ENCODE measurements at places on chromosomes 2 and 18.

- no peak for DNase-seq
These were observed 49.5 kb upstream of the BCL11A start for GRCh38 chr2:60602828-60603532.

DNA sequence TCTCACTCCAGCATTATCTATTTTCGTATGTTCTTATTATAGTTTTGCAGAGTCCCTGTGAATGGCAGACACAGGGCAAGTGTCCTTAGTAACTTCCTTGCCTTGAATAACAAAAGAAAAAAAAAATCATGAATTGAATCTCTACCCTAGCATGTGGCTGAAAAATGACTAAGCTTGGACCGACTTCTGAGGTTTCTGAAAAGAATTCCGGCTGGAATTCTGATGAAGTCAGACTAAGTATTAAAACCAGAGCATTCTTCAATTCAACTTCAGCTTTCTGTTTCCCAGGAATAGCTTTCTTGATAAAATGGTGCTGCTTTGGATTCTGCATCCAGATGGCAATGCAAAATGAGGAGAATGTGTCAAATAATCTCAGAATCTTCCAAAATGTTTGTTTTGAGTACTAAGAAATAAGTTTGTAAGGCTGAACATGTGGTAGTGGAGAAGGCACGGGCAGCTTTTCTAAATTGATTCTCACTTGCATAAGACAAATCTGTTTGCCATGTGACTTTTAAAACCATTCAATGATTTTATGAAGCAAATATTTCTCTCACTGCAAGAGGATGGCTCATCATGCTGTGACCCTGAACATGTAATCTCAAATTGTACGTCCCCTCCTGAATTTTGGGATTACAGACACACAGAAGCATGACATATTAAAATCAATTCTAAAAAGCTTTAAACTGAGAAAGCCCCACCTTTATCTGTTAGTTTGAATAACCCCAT lies 1462.8 kb upstream of the LRRTM1 start:
- DNase-seq = peak; percentile 1

DNA sequence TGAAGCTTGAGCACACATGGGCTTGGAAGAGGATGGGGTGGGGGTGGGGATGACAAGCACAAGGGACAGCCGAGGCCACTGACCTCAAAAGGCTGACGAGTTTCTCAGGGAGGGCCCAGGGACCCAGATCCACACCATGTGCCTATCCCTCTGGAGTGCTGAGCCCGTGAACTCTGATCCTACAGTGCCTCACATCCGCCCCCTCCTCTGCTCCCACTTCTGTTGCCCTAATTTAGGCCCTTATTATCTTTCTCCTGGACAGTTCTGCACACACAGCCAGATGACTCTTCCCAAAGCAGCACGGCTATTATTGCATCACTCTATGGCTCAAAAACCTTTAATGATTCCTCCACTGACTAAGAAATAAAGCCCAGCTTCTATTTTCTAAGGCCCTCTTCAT lies 24.8 kb downstream of the CYRIA start:
- DNase-seq = no peak

GRCh38 chr2:117087535-117088291 lies 726.8 kb upstream of the DDX18 start:
- no peak for DNase-seq

DNA sequence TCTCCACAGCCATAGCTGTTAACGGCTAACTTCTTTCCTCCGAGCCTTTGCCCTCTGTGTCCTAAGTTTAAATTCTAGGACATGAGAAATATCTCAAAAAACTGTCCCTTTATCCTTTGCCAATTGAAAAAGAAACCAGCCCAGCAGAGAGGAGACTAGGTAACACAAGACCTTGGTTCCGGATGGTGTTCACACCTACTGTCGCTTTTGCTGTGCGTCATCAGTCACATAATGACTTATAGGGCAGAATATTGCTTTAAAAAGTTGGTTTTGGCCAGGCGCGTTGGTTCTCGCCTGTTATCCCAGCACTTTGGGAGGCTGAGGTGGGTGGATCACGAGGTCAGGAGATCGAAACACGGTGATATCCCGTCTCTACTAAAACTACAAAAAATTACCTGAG lies 66.2 kb downstream of the SP3 start:
- DNase-seq = no peak

GRCh38 chr18:10142496-10143160 lies 228.8 kb downstream of the VAPA start:
- peak; percentile 57 for DNase-seq

- DNase-seq = no peak
These were observed 8.7 kb downstream of the PGAP1 start for GRCh38 chr2:196917802-196918201.

All from Daoy (cell line).